Inflammatory macrophage (primary cell): ENCODE measurements at places on chromosomes 13 and 19.

- no peak for DNase-seq
These were observed 194.1 kb upstream of the MIR17HG start for GRCh38 chr13:91153372-91153771.

DNA sequence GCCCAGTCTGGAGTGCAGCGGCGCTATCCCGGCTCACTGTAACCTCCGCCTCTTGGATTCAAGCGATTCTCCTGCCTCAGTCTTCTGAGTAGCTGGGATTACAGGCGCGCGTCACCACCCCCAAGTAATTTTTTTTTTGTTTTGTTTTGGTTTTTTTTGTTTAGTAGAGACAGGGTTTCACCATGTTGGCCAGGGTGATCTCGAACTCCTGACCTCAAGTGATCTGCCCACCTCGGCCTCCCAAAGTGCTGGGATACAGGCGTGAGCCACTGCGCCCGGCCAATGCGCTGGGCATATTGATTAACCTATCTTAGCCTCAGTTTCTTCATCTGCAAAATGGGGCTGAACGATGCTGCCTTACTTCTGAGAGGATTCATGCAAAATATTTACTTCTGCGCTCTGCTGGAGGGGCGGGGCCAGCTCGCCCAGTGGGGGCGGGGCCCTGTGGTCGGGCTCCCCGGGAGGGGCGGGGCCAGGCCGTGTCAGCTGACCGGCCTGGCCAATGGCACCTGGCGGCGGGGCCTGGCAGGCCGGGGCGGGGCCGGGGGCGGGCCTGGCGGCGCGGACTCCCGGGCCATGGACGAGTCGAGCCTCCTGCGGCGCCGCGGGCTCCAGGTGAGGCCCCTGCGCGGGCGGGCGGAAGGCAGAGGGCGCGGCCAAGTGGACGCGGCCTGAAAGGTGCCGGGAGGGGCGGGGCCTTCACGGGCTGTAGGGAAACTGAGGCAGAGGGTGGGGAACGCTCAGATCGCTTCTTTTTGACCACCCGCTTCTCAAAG is at the start of gene MAST3:
Gene MAST3, plus strand, starts transcription at position 562 of the 776 bp plus-strand sequence. Its CDS starts 15 bp downstream, at position 577.
- DNase-seq = peak; percentile 91

GRCh38 chr13:107450931-107451330 is 764.4 kb downstream of the LIG4 start:
- no peak for DNase-seq

DNA sequence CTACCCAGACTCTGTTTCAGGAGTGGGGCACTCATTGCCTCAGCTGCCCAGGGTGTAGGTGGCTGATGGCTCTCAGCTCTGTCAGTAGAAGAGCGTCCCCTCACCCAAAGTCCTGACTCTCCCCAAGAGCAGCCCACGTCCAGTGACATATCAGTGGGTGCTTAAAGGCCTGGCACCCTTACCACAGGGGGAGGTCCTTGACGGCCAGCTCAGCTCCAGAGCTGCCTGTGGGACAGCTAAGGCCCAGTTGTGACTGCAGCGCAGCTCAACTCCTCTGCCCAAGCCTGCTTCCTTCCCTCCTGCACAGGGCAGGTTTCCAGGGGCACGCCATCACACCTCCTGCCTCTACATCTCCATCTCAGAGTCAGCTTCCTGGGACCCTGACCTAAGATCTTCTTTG is 32.4 kb downstream of the GRIK5 start:
- no peak for DNase-seq

DNA sequence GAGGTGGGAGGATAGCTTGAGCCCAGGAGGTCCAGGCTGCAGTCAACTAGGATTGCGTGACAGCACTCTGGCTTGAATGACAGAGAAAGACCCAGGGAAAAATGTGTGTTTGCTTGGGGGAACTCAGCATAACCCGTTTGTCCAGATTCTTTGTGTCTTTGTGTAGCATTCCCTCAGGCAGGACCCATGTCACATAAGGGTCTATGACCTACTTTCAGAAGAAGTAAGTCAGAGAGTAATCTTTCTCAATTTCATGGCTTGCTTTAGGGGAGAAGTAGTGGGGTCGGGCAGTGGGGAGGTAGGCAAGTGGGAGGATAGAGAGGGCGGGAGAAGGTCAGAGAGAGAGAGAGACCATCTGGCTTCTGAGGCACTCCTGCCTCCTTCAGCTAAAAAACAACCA is 11.9 kb upstream of the PSPC1 start:
- peak; percentile 11 for DNase-seq

DNA sequence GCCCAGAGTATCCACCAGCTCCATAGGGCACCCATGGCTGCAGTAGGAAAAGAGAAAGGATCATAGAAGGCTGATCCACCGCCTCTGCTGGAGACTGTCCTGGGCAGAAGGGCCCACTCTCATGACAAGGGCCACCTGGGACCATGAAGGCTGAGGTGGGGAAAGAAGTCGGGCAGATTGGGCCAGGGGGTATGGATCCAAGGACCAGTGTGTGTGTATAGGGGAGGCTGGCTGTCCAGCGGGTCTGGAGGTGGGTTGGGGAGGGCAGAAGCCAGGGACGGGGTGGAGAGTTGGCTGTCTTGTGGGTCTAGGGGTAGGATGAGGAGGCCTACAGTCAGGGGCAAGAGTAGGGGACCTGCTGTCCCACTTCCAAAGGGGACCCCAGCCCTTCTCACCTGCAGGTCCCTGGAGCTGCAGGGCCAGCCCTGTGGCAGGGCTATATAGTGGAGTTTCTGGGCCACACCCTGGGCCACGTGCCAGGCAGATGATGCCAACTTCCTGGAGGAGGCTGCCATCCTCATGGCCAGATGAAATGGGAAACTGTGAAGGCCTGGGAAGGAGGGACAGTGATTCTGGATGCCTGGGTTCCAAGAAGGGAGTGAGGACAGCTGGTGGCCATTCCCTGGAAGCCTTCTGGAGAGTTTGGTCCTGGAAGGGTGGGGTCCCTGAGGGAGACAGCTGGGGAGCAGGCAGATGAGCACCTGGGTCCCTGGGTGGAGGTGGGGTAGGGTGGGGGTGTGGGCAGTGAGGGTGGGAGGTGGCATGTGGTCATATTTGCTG is at the start of gene FCGBP:
Gene FCGBP, minus strand, starts transcription at position 51 of the 780 bp plus-strand sequence.
- no peak for DNase-seq

GRCh38 chr13:100523981-100524386 is 64.6 kb downstream of the GGACT start:
- DNase-seq = no peak

- DNase-seq = no peak
These were observed 12.9 kb upstream of the TLE2 start for GRCh38 chr19:3041761-3042620.

GRCh38 chr13:28468023-28468915 is 26.7 kb downstream of the FLT1 start:
- peak; percentile 95 for DNase-seq

DNA sequence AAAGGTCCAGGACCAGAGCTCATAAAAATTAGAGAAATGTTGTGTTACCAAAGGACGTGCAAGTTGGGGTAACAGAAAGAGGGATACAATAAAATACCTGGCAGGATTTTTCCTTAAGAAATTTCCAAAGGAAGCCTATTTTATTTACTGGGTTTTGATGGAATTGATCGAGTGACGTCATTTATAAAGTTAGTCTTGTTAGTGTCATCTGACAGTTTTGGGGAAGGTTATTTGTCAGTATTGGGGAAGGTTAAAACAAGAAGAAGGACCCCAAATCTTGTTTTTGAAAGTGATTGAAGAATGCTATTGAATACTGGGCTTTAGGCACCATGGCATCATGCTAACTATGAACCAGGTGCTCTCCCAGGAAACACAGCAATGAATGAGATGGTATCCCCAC is 287.9 kb downstream of the HS6ST3 start:
- DNase-seq = no peak

- DNase-seq = peak; percentile 32
These were observed 3.9 kb upstream of the PRX start for GRCh38 chr19:40416918-40417642.

DNA sequence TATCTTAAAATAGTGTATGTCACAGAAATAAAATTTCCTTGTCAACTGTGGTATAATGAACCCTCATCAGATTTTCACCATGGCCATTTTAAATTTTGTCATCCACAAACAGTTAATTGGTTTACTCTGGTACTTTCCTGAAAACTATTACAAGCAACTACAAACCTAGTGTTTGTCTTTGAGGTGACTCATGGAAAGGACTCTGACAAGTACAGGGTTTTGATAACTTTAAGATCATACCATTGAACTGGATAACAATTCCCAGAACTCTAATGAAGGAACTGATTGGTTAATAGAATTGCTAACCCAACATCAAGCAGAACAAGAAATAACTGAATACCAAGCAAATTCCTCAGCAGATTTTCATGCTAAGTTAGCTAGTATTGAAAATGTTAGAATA is 237.7 kb upstream of the IPO5 start:
- DNase-seq = no peak

DNA sequence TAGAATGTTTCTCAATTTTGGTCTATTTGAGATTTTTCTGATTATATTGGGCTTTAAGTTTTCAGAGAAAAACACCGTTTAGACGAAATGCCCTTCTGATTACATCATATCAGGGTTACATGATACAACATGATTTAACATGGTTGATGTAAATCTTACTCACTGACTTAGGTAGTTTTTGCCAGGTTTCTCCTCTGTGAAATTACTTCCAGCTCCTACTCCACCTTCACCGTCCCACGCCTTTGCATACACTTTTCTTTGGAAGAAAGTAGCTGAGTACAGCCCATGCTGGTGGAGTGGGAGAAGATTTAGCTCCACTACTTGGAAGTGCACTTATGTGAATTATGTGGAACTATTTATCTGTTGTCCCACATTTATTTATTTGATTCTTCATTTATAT is 433.2 kb upstream of the KLHL1 start:
- no peak for DNase-seq

DNA sequence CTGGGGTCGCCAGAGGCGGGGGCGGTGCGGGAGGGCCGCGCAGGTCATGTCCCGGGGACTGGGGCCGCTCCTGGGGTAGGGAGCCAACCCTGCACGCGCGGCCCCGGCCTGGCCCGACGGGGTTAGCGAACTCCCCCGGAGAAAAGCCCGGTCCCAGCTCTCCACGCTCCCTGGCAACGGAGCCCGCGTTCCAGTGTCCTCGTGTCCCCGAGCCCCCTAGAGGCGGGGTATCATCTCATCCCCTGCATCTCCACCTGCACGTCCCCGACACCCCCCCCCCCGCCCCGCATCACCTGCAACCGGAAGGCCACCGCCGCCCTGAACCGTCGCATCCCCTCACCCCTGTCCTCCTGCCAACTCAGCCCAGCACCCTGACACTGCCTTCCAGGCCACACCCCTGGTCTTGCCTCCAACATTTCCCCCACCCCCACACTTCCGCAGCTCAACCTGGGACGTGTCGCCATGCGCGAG is 2.7 kb downstream of the WDR88 start:
- DNase-seq = peak; percentile 36

DNA sequence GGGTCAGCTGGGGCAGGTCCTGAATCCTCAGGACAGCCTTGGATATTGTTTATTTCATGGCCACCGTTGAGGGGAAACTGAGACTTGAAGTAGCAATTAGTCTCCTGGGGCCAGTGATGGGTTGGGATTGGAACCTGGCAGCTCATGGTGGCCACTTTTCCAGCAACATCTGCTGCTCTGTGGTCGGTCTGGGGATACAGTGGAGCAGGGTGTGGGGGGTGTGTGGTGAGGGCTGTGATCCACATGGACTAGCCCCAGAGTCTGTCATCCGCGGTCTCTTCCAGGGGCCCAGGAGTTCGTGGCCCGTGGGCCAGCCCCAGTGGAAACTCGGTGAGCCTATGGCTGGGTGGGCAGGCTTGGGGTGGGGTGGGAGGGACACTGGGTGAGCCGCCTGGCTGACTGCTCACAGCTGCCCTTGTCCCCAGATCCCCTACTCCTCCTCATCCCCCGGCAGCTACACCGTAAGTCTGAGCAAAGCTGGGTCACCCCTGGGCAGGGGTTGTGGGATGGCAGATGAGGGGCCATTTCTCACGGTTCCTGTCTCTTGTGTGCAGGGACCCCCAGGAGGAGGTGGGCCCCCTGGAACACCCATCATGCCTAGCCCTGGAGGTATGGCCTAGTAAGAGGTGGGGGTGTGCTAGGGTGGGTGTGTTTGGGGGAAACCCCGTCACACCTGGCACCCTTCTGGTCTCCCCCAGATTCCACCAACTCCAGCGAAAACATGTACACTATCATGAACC is 5.5 kb downstream of the ISYNA1 start:
- DNase-seq = no peak

DNA sequence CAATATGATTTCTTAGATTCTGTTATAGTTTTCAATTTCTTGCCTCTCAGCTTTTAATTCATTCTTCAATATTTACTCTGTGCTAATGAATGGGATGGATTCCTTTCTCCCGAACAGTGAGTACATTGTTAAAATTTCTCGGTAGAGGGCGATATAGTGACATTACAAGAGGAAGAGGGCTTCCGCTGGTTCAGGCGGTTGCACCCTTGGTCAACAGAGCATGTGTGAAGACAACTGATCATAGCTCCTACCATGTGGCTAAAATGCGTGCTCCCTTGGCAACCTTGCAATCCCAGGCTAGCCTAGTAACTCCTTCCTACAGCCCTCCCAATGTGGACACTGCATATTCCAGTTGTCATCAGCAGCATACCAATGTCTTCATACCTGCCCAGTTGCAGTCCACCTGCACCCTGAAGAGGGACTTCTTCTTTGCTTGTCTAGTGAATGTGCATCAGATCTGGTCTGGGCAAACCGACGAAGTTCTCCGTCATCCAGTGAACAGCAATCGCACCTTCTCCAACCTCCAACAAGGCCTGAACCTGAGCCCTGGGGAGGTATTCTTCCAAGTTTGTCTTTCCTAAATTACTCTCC is 653.0 kb upstream of the GPC6 start:
- DNase-seq = no peak
